Effector memory CD4-positive, alpha-beta T cell (primary cell): ENCODE measurements at places on chromosomes 13 and 19.

- no peak for DNase-seq
These were observed 313.5 kb downstream of the FOXO1 start for GRCh38 chr13:40352802-40353562.

GRCh38 chr19:45739498-45740439 lies 6.5 kb downstream of the MEIOSIN start:
- DNase-seq = no peak

GRCh38 chr13:96000069-96000468 lies 53.1 kb downstream of the UGGT2 start:
- no peak for DNase-seq

- DNase-seq = no peak
These were observed 7.8 kb downstream of the CYP4F12 start for GRCh38 chr19:15680478-15681322.

DNA sequence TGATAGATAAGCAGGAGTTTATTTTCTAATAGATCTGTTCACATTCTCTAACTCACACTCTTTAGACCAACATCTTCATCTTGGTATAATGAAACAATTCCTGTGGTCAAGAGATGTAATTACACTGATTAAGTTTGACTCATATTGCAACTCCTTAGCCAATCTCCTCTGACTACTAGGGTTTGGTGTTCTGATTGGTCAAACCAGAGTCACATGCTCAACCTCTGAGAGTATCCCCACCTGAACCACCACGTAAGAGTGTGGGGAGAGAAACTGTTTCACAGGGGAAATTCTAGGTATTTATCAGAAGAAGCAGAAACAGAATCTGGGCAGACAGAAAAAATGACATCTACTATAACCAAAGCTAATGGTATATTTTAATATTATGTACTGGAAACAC lies 42.4 kb downstream of the UQCRFS1 start:
- DNase-seq = no peak
